Activated CD8-positive, alpha-beta T cell treated with anti-CD3 and anti-CD28 coated beads, Interleukin-2, amount 10 ng/mL, durations not matched to agents 7 days and 5 days (primary cell): ENCODE measurements at places on chromosomes 16 and 17. TPM values are rescaled to one million over a fixed set of nuclear protein-coding genes. Genes with fewer than 3 reads are reported as not detected.
A peak's percentile ranks its signal among the peaks of the same experiment; 100 is the strongest.

The ELOB gene
- total RNA-seq = 182 TPM

The KIF2B gene
- total RNA-seq = not detected

The MATCAP1 gene
- total RNA-seq = 48.2 TPM

The CACNA1H gene
- 0.92 TPM for total RNA-seq

DNA sequence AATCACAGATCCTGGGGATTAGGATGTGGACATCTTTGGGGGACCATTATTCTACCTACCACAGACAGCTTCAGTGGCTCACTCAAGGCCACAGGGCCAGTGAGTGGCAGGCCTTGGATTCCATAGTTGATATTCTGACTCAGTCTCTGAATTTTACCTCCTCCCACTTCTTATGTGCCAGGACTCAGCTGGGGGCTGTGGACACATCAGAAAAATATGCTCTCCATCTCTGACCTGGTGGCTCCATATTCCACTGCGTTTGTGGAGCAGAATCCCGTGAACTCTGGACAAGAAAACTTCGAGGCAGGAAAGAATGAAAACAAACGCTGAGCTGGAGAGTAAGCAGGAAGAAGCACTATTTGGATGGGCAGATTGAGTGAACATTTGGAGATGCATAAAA is 301.8 kb upstream of the MAF start:
- H3K27me3 ChIP-seq = no peaks in the 10 kb centered on the region
- DNase-seq = no peak
- H3K4me1 ChIP-seq = no peaks in the 10 kb centered on the region
- no peak overlapping the region for H3K27ac ChIP-seq
- H3K4me3 ChIP-seq = no peak overlapping the region

DNA sequence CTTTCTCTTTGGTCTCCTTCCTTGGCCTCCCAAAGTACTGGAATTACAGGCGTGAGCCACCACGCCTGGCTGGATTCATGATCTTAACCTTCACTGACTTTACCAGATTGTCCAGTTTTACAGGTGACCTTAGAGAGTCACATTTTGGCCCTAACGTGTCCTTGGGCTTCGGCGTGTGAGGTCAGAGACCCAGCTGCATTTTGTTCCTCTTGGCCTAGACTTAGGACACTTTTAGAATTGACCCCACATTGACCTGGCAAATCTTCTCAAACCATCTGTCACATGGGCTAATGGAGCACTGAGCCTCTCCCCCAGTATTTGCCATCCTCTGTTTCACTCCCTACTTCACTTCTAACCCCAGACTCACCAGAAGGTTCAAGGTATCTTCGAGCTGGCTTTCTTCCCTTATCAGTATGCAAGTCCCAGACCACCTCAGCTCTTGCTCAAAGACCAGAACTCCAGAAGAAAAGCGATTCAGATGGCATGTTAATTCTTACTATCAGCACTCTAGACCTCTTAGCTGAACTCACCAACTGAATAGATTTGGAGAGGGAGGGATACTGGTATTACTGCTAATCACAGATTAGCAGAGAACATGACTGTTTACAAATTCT is 1.7 kb upstream of the CYTH1 start:
- no peak for DNase-seq
- H3K27me3 ChIP-seq = no peaks in the 10 kb centered on the region
- peaks cover 50% of the 10 kb centered on the region for H3K4me1 ChIP-seq
- peaks cover 15% of the 10 kb centered on the region for H3K36me3 ChIP-seq
- peak overlapping the region; percentile 35 for H3K27ac ChIP-seq

DNA sequence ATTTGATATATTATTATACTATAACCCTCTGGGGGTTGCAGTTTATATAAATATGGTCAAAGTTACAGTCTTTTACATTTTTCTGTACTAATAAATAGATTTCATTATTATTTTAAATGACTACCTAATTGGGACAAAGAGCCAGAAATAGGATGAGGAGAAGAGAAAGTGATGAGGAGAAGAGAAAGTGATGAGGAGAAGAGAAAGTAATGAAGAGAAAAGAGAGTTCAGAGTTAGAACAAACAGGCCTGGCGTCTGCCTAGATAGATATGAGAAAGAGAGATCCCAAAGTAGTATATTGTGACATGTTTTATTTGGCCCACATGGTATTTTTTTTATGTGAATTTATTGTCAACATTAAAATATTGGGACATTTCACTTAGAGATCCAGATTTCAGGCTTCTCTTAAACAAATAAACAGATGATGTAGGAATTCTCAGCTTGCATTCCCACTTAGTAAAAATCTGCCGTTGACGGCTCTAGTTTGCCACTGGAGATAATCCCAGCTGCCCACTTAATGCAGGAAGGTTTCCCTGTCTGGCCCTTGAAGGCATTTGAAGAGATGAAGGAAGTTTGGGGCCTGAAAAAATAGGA is 210.7 kb downstream of the STX8 start:
- H3K27me3 ChIP-seq = no peaks in the 10 kb centered on the region
- H3K27ac ChIP-seq = no peak overlapping the region
- no peaks in the 10 kb centered on the region for H3K4me1 ChIP-seq
- no peak overlapping the region for H3K4me3 ChIP-seq

- peaks cover 37% of the 10 kb centered on the region for H3K4me1 ChIP-seq
- no peak for DNase-seq
- no peaks in the 10 kb centered on the region for H3K27me3 ChIP-seq
- peaks cover 9% of the 10 kb centered on the region for H3K36me3 ChIP-seq
- H3K4me3 ChIP-seq = no peak overlapping the region
Observed at GRCh38 chr16:12800817-12801216, 2.9 kb downstream of the CPPED1 start.

GRCh38 chr17:37637956-37638355 is 5.3 kb downstream of the DDX52 start:
- H3K4me3 ChIP-seq = no peak overlapping the region
- H3K27ac ChIP-seq = no peak overlapping the region
- no peaks in the 10 kb centered on the region for H3K27me3 ChIP-seq
- H3K4me1 ChIP-seq = peaks cover 28% of the 10 kb centered on the region
- DNase-seq = no peak

GRCh38 chr17:10614536-10615155 is 42.5 kb downstream of the MYH3 start:
- no peaks in the 10 kb centered on the region for H3K4me1 ChIP-seq
- no peaks in the 10 kb centered on the region for H3K36me3 ChIP-seq
- no peaks in the 10 kb centered on the region for H3K27me3 ChIP-seq
- H3K4me3 ChIP-seq = no peak overlapping the region
- DNase-seq = peak; percentile 44

- H3K4me3 ChIP-seq = no peak overlapping the region
- H3K36me3 ChIP-seq = no peaks in the 10 kb centered on the region
- H3K27ac ChIP-seq = no peak overlapping the region
Observed at GRCh38 chr16:56866955-56867830, 2.2 kb downstream of the SLC12A3 start.

GRCh38 chr17:4307179-4307930 is 43.6 kb upstream of the ANKFY1 start:
- no peak overlapping the region for H3K4me3 ChIP-seq
- H3K27ac ChIP-seq = peak overlapping the region; percentile 10
- no peak for DNase-seq
- peaks cover 5% of the 10 kb centered on the region for H3K36me3 ChIP-seq
- H3K4me1 ChIP-seq = peaks cover 16% of the 10 kb centered on the region

- H3K4me1 ChIP-seq = peaks cover 17% of the 10 kb centered on the region
- no peak for DNase-seq
- no peaks in the 10 kb centered on the region for H3K27me3 ChIP-seq
- no peak overlapping the region for H3K4me3 ChIP-seq
Observed at GRCh38 chr16:53769787-53770186, 65.8 kb downstream of the FTO start.
